Mammary epithelial cell (primary cell): ENCODE measurements at places on chromosomes 5 and 9. TPM values are rescaled to one million over a fixed set of nuclear protein-coding genes. Genes with fewer than 3 reads are reported as not detected.

The MCIDAS gene
- total RNA-seq = 0.33 TPM

The ECSCR gene
- not detected for total RNA-seq

The CDX1 gene
- not detected for total RNA-seq

The KIF3A gene
- total RNA-seq = 19.5 and 28.5 TPM in 2 replicates

The PLAC8L1 gene
- total RNA-seq = not detected

The SLC36A2 gene
- total RNA-seq = not detected

The MOB3B gene
- 10.9 and 18.8 TPM in 2 replicates for total RNA-seq

The OLFM1 gene
- 0.27 and 0.33 TPM in 2 replicates for total RNA-seq

The RASEF gene
- total RNA-seq = 1.5 and 2.0 TPM in 2 replicates

The OR1J2 gene
- total RNA-seq = not detected in 2 replicates

The CTXN3 gene
- not detected in 2 replicates for total RNA-seq

The TMEM171 gene
- total RNA-seq = 0.69 and 2.6 TPM in 2 replicates

The FOXD4L3 gene
- 0.61 and 0.86 TPM in 2 replicates for total RNA-seq

The KIAA1191 gene
- 204 TPM for total RNA-seq

The GPR150 gene
- total RNA-seq = 0.50 TPM

The SPINK7 gene
- not detected for total RNA-seq

The ENTPD2 gene
- 19.5 and 23.7 TPM in 2 replicates for total RNA-seq

The LOX gene
- 28.0 TPM for total RNA-seq

The IFNA2 gene
- not detected in 2 replicates for total RNA-seq

The SPEF2 gene
- 1.6 and 2.5 TPM in 2 replicates for total RNA-seq

The LCN1 gene
- not detected for total RNA-seq

The GARIN3 gene
- not detected for total RNA-seq

The ESM1 gene
- total RNA-seq = 0.33 TPM in 1 of 2 replicates, not detected in the other

The ZBED3 gene
- total RNA-seq = 2.8 and 8.3 TPM in 2 replicates

The RABGAP1 gene
- total RNA-seq = 56.0 and 57.2 TPM in 2 replicates
